ENCODE measurements at places on chromosomes 6 and 20.

DNA sequence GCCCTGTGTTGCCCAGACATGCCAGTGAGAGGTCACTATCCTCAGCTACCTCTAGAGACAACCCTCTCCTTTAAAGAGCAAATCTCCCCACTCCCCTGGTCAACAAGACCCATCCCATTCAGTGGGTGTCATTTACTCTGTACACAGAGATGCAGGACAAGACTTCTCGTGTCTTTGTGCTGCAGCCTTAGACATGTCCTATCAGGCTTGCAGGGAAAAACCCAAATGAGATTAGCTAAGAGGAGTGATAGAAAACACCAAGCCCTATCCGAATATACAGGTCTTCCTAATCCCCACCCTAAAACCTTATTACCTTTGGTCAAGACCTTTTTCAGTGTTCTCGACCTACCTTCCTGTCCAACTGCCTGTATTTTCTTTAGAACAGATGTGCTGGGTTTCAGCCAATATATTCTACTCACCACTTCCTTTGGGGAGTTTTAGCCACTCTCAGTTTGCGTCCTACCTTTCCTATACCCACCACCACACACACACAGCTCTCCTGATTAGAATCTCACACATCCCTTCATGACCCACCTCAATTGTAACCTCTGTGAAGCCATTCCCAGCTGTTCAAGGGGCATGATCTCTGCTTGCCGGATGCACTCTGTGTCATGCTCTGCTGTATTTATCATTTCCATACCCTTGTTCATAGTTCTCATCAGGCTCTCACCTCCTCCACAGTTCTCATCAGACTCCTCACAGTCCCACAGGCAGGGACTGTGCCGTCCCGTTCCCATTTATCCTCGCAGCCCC, 39.7 kb downstream of the TRAM2 start:
- no peak for DNase-seq

GRCh38 chr6:19024737-19025136, 637.6 kb downstream of the RNF144B start:
- no peak for DNase-seq

- peak; percentile 28 for DNase-seq
Observed at GRCh38 chr20:62292108-62292507, 10.7 kb upstream of the ADRM1 start.

GRCh38 chr20:35277127-35277526, 795 bp downstream of the MMP24OS start:
- DNase-seq = no peak

GRCh38 chr20:63165356-63166192, 50.4 kb downstream of the YTHDF1 start:
- DNase-seq = no peak

DNA sequence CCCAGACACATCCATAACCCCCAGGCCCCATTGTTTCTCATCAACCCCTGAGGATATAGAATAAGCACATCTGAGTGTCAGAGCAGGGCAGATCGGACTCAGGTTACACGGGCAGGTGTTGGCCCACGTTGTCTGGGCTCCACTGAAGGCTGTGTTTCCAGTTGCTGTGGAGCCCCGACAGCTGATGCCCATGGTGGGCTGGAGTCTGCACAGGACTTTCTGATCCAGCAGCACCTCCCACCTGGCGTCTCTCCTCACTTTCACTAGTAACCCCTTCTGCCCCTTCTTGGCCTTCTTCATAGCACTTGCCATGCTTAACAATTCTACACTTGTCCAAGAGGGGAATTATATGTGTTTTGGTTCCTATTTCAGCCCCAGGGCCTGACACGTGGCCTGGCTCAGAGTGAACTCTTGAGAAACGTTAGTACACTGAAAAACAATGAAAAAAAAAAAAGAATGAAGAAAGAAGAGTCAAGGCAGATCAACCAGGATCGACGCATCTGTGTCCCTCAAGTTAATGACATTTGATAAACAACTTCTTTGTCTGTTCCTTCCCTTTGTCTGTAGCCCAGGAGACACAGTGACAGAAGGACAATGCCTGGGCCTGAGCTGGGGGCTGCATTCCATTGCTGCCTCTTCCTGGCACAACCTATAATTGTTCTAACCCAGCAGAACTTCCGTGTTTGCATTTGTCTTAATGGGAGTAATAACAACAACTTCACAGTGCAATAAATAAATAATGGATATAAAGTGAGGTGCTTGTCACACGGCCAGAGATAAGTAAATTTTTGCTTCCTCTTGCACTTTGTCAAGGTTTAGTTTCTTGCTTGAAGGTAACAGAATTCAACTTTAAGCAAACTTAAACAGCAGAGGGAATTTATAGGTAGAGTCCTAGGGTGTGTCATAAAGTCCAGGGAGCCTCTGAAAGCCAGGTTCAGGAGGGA, 224.2 kb upstream of the SSTR4 start:
- DNase-seq = no peak

DNA sequence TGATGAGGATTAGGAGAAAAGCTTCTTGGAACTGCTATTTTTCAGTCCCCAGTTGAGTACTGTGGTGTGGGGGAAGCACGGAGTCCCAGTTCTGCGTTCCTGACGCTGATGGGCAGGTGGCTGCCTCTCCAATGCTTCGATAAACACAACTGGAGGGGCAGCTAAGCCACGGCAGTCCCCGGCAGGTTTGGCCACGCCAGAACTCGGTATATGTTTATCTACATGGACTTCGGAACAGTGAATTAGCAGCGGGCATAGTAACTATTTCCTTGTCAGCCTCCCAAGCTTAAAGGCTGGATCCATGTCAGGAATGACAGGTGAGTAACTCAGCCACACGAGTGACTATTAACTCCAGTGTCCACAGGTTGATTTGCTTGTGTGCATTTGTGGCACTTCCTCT, 354.4 kb downstream of the ZFAND3 start:
- DNase-seq = no peak

- DNase-seq = no peak
Observed at GRCh38 chr6:33324125-33324524, 6.6 kb upstream of the ZBTB22 start.

- no peak for DNase-seq
Observed at GRCh38 chr6:90098627-90099026, 198.0 kb downstream of the BACH2 start.

DNA sequence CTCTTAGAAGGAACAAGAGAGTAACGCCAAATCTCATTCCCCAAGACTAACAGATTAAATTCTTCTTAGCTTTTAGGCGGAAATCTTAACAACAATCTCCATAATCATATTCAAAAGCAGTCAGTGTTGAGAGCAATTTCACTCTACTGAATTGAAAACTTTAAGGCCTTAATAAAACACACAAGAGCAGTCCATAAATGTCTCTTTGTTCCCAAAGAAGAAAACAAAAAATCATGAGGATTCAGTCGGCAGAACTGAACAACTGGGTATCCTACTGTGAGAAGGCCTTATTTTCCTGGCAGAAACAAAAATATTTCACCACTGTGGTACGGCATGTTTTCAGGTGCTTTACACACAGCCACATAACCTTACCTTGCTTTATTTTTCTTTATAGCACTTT, 14.4 kb downstream of the ABHD12 start:
- DNase-seq = no peak

DNA sequence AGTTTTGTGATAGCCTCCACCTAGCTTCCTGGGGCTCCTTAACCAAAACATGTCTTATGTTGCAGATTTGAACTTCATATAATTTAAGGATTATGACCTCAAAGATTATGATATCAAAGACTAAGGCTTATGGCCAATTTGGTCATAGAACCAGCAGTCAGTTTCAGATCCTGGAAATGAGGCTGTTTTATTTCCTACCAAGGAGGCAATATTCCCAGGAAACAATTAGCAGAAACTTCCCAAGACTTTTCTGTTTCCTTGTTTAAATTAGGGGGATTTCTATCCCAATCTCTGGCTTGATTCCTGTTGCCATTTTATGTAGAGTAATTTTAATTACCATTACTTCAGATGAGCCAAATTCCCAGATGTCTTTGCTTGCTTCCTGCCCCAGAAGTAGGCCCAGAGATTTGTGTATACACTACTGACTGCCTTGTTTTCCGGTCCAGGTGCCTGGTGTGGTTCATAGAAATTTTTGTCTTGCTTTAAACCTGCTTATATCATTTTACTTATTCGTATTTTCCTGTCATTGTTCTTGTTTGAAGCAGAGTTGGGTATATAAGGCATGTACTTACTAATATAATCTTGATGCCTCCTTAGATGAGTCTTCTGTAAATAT, 119.2 kb upstream of the TMEM170B start:
- DNase-seq = no peak

DNA sequence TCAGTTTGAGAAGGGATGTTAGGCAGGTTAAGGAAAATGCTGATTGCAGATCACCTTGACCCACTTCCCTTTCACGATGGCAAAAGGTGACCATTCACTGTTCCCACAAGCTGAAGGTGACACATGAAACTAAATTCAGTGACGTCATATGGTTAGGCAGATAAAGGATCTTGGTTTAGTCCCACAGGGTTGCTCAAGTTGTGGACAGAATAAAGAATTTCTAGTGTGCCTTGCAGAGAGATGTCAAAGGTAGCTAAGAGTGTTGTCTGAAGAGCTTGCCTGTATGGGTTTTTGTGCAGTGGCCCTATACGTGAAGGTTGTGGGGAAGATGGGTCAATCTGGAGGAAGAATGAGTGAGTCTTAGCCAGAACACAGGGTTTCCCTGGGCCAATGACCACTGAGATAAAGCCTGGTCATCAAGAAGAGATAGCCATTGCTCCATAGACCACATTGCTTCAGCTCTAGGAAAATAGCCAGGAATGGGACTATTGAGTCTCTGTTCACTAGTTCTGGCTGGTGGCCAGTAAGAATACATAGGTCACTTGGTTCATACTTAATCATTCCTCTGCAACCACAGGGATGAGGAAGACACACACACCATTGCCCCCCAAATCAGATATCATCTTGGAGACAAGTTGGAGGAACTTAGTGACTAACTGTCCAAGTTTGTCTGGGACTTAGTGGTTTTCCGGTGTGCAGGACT, 148.5 kb upstream of the ATXN1 start:
- DNase-seq = no peak

DNA sequence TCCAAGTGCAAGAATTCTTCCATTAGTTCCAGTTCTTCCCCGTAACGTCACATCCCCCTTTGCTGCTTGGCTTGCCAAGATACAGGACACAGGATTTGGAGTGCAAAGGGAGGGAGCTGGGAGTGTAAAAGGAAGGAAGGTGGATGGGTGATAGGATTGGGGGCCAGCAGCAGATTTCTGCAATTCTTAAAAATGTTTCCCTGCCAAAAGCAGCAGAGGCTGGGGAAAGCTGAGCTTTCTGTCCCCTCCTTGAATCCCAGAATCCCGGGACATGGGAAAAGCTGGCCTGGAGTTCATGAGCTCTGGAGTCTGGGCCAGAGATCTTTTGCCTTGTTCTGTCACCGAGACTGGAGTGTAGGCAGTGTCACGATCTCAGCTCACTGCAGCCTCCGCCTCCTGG, 60.0 kb upstream of the EPB41L1 start:
- DNase-seq = no peak

GRCh38 chr20:58660855-58661597, 9.9 kb downstream of the STX16 start:
- DNase-seq = peak; percentile 54

DNA sequence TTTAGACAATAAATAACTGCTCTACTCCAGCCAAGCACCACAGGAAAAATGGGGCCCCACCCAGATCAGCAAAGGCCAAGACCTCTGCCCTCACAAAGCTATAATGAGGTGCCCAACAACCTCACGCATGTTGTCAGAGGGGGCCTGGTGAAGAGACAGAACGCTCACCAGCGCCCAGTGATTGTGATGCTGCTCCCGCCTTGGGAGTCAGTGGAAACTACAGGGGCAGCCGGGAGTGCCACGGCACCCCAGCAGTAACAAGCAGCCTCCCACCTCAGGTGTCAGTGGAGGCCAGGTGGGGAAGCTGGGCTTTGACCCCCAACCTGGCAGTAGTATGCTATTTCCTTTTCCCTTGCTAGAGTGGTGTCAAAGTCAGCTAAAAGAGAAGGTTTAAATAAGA, 47.4 kb downstream of the TCP11 start:
- DNase-seq = no peak

DNA sequence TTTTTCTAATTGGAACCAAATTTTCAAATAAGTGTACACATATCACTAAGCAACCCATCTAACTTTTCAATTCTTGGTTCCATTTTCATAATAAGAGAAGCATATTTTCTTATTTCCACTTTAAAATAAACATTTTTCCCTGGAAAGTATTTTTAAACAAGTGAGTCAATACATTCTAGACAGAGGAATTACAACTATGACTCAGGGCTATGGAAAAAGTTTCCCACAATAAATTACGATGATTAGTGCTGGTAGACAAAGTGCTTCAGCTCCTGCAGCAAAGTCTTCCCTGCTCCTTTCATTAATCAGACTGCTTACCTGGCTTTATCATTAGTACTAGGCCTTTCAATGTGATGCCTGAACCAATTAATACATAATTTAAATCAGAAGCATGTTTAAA, 322.5 kb downstream of the HACE1 start:
- DNase-seq = no peak

DNA sequence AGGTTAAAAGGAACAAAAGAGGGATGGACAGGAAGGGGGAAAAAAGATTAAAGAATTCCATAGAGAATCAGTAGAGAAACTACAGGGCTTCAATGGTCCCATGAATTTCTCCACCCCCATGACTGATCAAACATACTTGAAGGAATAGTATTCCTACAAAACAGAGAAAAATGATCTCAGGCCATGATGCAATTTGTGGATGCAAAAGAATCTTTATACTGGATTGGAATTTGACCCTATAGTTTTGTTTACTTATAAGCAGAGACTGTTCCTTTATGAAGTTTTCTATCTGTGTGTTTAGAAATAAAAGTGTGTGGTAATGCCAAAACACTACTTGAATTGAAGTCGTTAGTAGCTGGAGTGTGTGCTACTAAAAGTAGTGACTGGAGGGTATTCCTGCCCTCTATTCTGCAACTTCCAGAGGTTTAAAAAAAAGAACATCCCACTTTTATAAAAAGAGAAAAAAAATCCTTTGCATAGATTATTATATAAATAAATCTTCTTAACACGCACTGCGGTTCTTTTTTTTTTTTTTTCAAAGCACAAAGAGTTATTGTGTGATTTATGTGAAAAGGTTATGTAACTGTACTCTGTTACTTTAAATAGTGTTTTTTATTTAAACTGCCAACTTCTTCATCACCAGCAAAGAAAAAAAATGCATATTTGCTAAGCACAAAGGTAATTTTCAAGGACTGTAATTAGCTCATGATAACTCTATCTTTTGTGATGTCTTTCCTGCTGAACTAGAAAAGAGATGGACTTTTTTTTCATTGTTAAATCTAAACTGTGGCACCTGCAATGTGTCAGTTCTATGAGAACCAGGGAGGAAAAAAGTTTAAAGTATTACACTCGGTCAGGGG, 214.5 kb upstream of the CITED2 start:
- no peak for DNase-seq

GRCh38 chr20:25191689-25192088, 3.8 kb upstream of the ENTPD6 start:
- no peak for DNase-seq

DNA sequence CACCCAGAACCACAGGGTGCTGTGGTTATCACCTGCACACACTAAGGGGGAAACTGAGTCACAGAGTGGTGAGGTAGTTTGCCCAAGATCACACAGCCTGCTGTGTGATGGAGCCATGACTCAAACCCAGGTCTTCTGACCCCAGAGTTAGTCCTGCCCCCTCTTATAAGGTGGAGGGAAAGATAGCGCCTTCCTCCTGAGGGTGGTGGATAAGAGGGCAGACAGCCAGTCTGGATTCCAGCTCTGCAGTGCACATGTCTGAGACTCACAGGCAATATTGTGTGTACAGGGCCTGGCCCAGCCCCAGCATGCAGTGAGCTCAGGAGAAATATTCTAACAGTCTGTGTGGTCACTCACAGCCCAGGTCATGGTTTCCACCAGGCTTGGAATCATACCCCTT, 393.7 kb downstream of the CDH4 start:
- no peak for DNase-seq

- DNase-seq = no peak
Observed at GRCh38 chr6:135796643-135797305, 54.7 kb upstream of the PDE7B start.

GRCh38 chr6:157830354-157831017, 7.4 kb downstream of the SNX9 start:
- DNase-seq = no peak
